ENCODE measurements at places on chromosomes 4 and X.

DNA sequence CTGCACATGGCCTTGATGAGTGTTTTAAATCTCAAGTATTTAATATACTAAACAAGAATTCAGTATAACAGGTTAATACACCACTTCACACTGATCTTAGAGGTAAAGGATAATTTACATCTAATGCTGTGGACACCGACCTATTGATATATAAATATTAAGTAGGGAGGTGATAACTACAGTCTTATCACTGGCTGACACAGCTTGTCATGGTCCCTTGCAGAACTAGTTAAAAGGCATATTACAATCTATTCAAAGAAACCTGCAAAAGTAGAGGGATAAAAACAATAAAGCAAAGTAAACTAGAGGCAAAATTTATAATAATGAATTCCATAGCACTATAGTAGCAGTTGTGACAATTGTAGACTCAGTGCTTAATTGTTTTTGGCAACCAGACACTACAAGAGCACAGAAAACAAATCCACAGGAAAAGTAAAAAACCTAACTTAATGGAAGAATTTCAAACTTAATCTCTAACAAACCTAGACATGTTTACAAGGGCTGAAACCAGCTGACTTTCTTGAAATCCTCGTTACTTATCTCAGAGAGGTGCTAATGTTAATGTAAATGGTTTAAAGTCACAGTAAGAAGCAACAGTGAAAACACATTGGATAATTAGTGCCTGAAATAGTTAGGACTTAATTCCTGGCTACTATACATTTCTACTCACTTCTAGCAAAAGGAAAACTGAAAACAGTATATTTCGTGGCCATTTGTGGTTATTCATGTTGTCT is 25.0 kb downstream of the MFAP3L start:
- DNase-seq: no peak

- DNase-seq: no peak
Measured at GRCh38 chr4:7627251-7628250, 192.8 kb upstream of the PSAPL1 start.

DNA sequence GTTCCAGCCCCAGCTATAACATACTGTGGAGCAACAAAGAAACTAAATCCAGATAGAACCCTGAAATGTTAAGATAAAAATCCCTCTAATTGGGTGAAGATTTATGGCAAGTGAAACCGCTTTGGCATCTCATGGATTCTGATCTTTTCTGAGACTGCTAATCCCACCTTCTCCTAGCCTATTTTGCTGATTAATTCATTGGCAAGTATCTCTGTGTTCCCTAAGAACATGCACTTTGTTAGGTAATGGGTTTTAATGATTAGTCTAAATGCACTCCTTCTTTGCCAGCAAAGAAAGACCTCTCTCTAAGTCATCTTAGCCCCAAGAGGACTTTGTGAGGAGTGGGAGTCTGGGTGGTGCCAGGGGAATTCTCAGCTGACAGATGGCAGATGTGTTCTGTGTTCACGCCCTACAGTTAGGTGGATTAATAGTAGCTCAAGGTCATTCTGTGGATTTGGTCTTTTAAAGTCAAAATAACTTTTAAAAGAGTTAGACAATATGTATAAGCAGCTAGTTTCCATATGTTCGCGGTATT is 171.3 kb downstream of the UNC5C start:
- DNase-seq: no peak

DNA sequence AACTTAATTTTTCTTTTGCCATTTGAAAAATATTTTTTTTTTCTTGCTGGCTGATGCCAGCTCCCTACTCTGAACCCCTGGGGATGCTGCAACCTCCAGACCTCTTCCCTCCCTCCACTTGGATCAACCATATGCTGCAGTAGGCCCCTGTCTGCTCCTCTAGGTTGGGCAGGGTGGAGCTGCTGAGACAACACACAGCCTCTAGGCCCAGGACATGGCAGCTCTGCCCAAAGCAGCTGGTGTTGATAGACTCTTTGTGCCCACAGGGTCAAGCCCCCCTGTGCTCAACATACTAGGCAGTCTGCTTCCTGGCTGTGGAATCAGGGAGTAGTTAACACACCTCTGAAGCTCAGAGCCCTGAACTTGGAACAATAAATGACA is 19.9 kb upstream of the CLNK start:
- no peak for DNase-seq

GRCh38 chr4:7811536-7812191 is 128.0 kb downstream of the AFAP1 start:
- DNase-seq: no peak

- no peak for DNase-seq
Measured at GRCh38 chr4:54764476-54764875, 106.7 kb downstream of the KIT start.

DNA sequence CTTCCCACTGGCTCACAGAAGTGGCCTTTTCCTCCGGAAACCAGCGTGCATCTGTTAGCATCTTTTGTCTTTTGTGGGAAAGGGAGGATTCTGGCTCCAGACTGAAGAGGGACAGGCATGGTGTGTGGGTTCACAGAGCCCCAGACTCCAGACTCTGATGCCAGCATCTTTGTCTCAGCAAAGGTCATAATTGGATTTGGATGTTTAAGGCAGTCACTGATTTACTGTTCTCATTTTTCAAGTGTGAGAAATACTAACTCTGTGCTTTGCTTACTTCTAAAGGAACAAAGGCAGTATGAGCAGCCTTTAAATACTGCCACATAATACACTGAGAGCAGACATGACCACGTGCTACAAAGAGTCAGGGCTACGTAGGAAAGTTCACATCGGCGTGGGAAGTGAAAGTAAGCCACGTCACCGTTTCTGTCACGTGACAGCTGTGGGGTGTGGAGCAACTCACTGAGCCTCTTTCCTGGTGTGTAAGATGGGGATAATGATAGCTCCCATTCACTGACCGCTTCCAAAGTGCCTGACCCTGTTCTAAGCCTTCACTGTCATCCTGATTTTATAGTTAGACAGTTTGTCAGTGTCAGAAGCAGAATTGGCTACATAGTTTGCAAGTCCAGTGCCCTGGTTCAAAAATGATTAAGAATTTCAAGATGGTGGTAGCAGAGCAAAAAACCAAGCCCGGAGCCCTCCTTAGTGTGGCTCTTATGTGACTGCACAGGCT is 24.8 kb upstream of the TMSB4X start:
- DNase-seq: no peak

DNA sequence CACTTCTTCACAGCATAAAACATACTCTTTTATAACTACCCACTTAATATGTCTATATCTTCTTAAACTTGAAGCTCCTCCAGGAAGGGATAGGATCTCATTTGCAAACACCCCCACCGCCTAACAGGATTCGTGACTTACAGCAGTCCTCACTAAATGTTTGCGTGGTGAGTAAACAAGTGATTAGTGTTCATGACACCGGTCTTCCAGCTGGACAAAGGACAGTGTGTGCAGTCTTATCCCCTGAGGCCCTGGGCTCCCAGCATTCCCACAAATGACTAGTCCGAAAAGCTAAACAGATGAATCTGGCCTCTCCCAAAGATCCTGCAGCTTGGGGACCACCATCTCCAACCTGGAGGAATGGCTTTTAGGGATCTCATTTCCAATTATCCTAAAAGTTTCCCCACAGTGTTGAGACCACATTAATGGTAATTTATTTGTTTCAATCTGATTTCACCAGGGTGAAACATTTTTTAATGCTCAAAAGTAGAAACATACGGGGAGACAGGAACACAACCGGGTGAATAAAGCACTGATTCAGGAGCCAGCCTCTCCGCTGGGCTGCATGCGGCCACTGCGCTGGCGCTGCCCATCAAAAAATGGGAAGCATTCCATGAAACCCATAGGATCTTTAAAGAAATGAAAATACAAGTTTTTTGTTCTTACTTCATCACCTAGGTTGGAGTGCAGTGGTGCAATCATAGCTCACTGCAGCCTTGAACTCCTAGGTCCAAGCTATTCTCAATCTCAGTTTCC is 69.2 kb downstream of the HADH start:
- DNase-seq: no peak
